ENCODE measurements at places on chromosomes 1 and 21.

GRCh38 chr1:92940541-92940940 is 20.7 kb downstream of the DIPK1A start:
- DNase-seq = no peak

- DNase-seq = no peak
Measured at GRCh38 chr1:119879510-119880434, 16.5 kb downstream of the ADAM30 start.

DNA sequence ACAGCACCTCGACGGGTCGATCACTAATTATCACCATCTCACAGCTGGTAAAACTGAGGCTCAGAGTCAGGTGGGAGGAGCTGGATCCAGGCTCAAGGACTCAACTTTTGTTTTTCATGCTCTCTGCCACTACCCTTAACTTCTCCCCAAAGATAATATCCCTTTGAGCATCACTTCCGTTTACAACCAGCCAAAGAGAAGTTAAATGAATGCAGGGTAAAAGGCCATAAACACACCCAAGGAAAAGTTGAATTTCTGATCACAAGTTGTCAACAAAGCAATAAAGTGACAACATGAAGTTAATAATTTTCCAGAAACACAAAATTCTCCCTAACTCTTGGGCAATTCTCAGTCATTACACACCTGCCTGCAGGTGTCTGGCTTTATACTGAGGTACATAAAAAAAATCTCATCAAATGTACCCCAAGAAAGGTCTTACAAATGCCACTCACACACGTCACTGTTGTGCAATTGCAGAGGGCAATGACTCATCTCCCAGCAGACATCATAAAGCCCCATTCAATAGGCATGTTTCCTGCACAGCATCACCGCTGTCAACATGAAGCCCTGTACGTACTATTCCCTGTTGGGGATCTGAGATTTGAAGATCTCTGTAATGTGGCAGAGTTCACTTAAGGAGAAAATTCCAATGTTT is 3.4 kb downstream of the OR2T11 start:
- DNase-seq = no peak

- no peak for DNase-seq
Measured at GRCh38 chr1:66464802-66465201, 69.2 kb upstream of the SGIP1 start.

DNA sequence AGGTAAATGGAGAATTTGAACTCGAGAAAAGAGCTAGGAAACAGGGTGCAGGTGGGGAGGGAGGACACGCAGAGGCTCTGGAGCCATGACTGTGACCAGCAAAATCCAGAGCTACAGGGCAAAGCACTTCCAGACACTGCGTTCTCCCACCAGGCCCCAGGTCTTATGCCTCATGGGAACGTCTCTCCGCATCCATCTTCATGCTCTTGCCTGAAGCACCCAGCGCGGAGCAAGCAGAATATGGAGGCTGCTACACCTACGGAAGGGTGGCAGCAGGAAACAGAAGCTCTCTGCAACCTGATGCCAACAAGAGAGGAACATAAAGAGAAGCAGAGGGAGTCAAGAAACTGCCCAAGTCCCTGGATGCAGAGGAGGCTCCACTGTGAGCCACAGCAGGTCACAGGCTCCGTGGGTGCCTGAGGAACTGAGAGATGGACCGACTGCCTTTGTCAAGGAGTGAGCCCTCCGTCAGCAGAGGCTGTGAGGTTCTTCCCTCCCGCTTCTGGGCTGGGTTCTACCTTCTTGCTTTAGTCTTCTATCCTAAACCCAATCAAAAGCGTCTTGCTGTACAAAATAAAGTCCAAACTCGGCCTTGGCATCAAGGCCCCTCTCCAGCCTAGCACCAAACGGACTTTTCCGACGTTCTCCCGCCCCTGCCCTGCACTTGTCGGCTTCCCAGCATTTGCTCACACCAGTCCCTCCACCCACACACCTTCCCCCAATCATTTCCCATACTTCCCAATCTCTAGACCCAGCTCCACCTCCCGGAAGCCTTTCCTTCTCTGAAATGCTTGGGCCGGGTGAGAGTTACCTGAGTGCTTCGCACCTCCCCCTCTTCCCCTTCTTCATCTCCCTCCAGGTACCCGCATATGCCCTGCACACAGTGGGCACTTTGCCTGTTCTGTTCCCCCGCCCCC is 930 bp downstream of the DHCR24 start:
- DNase-seq = no peak

DNA sequence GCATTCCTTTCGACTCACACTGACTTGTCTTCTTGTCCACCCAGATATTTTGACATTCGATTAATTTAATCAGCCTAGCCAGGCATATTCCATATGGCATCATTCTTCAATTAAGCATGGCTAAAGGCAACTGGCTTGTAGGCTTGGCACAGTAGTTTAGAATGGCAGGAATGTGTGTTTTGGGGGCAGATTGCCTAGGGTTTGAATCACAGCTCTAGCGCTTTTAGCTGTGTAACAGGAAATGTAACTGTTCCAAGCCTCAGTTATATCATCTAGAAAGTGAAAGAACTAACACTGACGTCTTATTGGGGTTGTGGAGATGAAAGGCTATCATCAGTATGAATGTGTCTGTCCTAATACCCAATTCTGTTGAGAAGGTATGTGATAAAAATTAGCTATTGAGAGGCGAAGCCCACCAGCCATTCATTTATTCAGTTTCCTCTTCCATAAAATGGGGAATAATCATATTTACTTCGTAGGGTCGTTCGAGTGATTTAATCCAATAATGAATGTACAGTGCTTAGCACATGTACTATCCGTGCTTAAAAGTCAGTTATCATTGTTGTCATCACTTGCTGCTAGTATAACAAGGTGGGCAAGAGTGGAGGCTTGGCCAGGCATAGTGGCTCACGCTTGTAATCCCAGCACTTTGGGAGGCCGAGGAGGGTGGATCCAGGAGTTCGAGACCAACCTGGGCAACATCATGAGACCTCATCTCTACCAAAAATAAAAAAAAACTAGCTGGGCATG is 41.6 kb upstream of the GRHL3 start:
- DNase-seq = no peak

DNA sequence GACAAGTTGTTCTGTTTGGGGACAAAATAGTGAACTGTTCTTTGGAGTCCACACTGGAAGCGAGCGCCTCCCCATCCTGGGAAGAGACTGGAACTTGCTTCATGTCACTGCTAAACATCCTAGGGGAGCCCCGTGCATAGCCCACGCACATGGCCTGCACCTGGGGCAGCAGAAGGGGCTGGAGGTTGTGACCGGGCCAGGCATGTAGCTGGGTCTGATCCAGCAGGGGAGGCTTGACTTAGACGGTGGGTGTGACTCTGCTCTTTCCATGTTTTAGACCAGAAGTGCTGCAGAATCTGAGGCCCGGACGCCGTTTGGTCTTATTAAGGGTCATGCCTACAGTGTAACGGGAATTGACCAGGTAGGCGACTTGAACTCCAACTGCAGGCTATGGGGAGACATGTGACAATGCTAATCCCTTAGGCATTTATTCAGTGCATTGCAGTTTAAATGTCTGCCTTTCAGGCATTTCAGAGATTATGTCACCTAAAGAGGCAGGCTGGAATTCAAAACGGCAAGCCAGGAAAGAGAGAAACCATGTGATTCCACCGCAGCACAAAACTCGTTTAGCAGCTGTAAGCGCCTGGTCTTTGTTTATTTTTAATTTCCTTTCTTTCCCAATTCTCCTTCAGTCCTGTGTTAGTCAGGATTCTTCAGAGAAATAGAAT is 21.8 kb downstream of the CAPN9 start:
- DNase-seq = no peak

GRCh38 chr1:230091473-230092231 is 24.6 kb downstream of the GALNT2 start:
- DNase-seq = no peak

DNA sequence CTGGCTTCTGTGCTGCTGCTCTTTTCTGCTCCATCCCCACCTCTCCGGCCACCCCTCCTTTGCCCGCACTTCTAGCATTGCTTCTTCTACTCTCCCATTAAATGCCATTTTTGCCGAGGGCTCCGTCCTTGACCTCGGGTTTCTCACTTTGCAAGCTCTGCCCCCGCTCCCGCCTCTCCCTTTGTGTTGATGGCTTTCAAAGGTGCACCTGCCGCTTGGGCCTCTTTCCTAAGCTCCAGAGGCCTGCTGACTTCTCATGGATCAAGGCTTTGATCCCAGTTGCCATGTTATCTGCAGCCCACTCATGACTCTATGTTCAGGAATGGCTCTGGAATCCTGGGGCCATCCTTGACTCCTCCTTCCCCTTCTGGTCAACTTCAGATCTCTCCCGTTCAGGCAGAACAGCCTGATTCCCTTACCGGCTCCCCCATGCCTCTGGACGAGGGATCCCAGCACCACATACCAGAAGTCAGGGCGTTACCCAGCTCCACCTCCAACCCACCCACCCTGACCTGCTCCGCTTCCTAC is 54.3 kb downstream of the TLR5 start:
- no peak for DNase-seq

GRCh38 chr1:67767103-67767782 is 66.0 kb downstream of the GNG12 start:
- no peak for DNase-seq

- no peak for DNase-seq
Measured at GRCh38 chr1:4653328-4653660, 1.1 kb upstream of the AJAP1 start.

DNA sequence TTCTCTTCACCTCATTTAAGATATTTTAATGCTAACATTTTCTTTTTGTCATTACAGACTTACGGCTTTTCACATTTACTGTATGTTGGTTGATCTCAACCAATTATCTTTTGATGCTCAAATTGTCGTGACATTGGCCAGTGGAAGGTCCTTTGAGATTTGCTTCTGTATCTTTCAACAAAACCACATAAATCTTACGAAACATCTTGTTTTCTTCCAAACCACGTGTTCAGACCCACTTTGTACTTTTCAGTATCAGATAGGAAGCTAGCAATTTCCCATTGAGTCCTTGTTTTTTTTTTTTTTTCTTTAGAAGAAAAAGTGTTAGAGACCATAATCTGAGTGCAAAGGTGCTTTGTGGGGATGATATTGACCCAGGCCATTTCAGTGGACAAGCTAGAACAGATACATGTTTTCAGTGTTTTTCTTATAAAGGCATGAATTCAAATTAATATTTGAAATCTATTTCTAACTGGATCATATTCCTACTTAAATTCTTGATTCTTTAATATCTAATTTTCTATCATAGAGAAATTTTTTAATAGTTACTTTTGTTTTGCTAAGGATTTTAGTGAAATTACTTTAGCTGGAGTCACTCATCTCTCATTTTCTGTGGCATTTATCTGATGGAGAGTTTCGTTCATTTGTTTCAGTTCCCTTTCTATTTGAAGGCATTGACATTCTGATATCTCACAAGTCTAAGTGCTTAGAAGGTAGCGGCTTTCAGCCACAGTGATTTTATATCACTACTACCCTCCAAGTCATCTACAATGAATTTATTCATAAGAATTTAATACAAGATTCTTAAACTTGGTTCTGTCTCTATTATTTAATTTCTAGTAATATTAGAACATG is 26.7 kb downstream of the ATG4C start:
- no peak for DNase-seq

DNA sequence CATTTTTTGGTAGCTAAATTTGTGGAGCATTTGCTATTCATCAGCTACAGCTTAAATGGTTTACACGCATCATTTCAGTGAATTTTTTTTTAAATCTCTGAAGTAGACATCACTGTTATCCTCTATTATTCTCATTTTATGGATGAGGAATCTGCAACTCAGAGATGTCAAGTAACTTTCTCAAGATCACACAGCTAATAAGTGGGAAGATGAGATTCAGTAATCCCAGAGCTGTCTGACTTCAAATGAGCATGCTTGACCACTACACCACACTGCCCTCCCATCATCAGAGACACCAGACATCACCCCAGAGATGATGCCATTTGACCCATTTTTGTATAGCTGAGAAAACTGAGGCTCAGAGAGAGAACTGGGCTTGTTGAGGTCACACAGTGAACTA is 116.4 kb downstream of the RRAGC start:
- no peak for DNase-seq

GRCh38 chr1:17984583-17984982 is 123.0 kb upstream of the IGSF21 start:
- DNase-seq = no peak

DNA sequence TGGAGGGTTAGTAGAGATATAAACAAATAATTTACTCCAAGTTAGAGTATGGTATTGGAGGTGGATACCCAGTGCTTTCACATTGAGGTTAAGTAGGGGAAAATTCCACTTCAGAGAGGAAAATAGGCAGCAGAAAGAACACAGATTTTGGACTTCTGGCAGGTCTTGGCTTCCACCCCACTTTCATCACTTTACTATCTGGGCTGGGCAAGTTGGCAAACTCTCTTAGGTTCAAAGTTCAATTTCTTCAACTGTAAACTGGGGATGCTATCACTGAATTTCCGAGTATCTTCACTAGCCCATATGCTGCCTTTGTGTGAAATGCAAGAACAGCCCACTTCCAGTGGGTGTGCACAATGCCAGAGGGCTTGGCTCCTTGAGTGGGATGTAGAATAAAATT is 214.9 kb downstream of the GABPA start:
- no peak for DNase-seq

DNA sequence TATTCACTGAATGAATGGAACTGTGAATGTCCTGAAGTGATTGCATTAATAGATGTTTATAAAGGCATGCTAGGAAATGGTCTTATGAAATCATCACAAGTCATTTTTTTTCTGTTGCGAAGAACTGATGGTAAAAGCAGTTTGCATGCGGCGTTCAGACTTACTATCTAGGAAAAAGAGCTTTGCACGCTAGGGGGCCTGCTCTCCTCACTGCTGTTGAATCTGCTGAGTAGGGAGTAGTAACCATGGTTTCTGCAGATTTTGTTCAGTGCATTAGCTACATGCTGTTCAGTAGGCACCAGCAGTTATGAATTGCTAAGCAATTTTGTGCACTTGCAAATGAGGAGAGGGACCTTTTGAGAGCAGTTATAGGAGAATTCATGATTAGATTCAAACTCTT is 57.9 kb downstream of the CENPF start:
- no peak for DNase-seq

DNA sequence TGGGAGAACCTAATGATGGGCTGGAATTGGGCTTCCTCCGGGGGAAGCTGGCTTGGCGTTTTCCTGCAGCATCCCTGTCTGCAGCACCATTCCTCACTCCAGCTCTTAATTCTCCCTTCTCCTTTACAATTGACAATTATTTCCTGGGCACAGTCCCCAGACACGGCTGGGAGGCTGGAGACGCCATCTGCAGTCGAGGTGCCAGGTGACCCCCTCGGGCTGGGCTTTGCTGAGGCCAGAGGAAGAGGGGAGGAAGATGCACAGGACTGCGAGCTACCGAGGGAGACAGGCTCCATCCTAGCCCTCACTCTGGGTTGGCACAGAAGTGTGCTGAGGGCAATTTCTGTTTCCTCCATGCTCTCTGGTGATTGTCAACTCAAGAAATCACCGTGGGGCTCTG is 453.8 kb downstream of the PTPRU start:
- DNase-seq = no peak

GRCh38 chr1:9397997-9398526 is 105.4 kb downstream of the SPSB1 start:
- DNase-seq = no peak

GRCh38 chr1:182596934-182597333 is 7.3 kb downstream of the RGS16 start:
- no peak for DNase-seq
